ENCODE measurements at places on chromosomes 12 and 14.

GRCh38 chr14:94181835-94182234, 7.7 kb downstream of the PPP4R4 start:
- no peak for DNase-seq

DNA sequence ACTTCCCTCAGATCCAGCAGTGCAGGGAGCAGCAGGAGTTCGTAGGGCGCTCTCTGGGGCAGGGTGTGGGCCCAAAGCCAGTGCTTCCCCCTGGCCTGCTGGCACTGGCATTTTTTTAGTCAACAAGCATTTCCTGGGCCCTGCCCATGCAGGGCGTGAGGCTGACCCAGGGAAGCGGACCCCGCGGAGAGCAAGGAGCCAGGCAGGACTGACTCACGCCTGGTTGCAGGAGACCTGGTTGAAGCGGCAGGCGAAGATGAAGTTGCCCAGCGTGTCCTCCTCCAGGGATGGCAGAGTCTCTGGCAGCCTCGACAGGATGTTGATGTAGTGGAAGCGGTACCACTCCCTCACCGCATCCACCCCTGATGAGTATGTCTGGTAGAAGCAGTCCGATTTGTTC, 13.5 kb downstream of the SCNN1A start:
- DNase-seq: no peak

DNA sequence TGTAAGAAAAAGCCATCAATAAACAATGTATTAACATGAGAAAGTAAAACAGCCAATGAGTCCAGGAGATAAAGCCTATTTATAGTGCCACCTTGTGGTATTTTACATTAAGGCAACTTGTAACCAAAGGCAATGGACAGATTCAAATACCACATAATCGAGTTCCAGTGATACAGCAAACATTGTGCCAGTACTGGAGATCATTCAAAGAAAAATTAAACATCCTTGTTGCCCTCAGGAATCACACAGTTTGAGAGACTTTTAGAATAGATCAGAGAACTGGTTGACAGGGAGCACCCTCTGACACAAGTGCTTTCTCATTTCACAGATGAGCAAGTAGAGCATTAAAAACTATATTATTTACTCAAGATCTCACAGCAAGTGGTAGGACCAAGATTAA, 98.1 kb downstream of the DDHD1 start:
- DNase-seq: no peak

GRCh38 chr12:129815846-129816245, 88.0 kb downstream of the TMEM132D start:
- DNase-seq: no peak

DNA sequence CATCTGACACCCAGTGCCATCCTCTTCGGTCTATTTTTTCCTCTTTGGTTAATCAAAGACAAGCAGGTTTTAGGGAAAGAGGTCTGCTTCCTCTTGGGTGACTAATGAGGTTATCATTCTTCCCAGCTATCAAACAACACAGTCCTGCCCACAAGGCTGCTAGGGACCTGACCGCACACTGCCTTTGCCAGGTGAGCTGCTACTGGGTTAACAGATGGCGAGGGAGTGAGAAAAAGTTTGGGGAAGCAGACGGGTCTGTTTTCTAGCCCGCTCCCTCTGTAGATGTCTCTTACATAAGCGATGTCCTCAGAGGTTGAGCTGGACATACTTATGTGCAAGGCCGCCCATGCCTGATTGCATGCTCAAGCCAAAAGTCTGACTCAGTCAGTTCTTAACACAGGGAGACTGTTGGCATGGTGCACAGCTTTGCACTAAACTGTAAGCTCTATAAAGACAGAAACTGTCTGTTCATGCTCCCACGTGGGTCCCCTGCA, 94.1 kb downstream of the SLC15A4 start:
- no peak for DNase-seq

GRCh38 chr12:102201436-102202061, 3.9 kb upstream of the PMCH start:
- no peak for DNase-seq

GRCh38 chr12:31736472-31736871, 7.7 kb upstream of the AMN1 start:
- DNase-seq: peak; percentile 45

DNA sequence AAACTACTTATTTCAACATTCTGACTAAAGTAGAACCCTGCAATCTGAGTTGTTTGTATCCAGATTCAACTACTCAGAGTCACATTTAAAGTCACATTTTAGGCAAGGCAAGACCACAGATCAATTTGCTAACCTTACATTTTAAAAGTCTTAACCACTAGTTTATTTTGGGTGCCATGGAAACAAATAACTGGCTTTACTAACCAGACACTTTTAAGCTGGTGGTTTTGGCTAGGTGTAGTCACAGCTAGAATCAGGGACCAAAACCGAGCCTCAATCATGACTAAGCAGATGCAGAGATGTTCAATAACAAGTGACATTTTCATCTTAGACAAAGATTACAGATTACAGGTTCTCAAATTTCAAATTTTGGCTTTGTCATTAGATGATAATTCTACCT, 115.3 kb downstream of the PDE6H start:
- no peak for DNase-seq

DNA sequence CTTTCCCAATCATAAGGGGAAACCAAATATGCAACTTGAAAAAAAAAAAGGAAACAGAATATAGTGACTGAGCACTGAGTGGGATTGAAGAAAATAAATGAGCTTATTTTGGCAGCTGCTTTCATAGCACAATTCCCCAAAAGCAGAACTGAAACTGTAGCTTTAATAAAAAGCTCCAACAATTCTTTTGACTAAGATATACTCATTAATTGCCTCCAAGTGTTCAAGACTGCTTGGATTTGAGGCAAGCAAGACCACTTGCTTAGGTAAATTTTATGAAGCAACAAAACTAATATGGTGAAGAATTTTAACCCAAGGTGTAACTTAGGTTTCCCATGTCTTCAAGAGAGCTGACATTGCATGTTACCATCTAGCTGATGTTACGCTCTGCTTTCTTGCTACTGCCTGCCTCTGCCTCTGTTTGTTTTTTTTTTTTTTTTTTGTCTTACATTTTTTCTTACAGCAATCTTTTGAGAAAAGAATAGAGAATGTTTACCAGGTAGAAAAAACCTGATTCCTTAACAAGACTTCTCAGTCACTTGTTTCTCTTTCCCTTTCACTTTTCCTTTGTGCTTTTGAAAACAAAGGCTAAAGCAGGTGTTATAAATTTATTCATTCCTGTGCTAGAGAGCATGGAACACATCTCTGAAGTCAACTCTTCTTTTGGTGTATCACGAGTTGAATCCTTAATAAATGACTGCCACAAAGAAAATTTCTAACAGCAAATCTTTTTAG, 134.4 kb downstream of the BCAT1 start:
- no peak for DNase-seq

DNA sequence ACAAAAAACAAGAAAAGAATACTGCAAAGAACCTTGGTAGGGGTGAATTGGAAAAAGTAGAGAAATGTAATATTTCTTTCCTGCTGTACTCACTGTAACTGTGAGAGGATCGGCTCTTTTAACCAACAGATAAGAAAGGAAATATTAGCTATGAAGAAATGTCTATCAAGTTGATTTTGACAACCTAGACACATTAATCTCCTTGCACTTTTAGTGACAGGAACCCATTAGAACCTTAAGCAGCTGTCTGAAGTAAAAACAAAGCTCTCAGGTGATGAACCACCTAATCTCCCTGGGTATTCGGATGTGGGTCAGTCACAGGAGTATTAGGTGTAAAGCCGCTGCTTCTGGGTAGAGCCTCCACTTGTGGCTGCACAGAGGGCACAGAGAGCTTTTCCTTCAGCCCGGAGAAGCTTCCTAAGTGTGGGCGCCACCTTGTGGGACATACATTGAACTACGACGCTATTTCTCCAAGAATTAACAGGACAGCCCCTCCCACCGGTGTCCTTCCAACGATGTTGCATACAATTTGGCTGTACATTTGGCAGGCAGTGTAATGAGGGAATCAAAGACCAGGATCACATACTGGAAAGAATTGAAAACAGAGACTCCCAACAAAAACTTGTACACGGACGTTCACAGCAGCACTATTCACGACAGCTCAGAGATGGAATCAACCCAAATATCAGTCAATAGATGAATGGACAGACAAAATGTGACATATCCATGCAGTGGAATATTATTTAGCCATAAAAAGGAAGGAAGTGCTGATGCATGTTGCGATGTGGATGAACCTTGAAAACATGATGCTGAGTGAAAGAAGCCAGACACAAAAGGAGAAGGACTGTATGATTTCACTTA, 28.9 kb upstream of the MAPKAPK5 start:
- peak; percentile 27 for DNase-seq

GRCh38 chr12:82650627-82651337, 35.9 kb upstream of the TMTC2 start:
- no peak for DNase-seq

GRCh38 chr14:56812364-56813141, 2.3 kb upstream of the OTX2 start:
- DNase-seq: no peak

GRCh38 chr14:56153267-56153666, 35.1 kb downstream of the PELI2 start:
- no peak for DNase-seq

DNA sequence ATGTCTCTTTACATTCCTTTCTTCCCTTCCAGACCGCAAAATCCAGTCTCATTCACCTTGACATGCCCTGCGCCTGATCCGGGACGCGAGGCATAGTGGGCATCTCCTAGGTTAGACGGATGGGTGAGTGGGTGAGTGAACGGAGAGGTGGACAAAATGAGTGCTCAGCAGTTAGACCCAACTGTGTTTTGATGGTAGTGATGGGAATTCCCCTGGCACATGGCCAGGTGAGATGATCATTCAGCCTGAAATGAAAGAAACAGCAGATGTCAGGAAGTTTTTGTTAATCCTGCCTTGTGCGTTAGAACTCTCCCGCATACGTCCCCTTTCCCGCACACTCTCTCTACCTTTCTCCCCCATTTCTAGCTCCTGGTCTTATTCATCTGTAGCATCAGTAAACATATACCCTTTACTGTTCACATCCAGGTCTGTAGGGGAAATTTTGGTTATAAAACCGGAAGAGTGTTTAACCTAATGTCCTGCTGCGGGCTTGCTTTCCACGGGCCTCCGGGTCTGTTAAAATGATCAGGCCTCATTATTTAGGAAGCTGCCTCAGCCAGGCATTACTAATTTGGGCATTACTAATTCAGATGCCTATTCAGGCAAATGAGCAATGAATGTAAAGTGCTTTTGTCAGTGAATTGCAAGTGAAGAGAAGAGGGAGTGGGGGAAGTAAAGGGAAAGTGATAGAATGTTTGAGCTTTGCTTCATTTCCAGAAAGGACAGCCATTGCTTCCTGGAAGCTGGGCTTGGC, 172.8 kb downstream of the ETV6 start:
- peak; percentile 45 for DNase-seq

DNA sequence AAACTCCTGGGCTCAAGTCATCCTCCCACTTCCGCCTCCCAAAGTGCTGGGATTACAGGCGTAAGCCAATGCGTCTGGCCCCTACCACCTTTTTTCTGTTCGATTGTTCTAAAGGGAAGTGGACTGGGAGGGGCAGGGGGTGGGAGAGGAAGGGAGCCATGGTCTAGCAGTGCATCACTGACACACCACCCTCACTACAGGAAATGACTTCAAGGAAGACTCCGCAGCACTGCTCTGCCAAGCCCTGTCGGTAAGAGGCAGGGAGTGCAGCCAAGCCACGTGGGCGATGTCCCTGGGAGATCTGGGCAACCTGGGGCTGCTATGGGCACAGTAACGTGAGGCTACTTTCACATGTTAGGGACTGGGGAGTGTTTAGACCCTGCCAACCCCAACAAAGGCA, 18.0 kb downstream of the LRRC74A start:
- DNase-seq: peak; percentile 27

- no peak for DNase-seq
Observed at GRCh38 chr14:26286913-26287205, 311.0 kb downstream of the NOVA1 start.

- DNase-seq: no peak
Observed at GRCh38 chr14:70698288-70698687, 56.6 kb downstream of the TTC9 start.

DNA sequence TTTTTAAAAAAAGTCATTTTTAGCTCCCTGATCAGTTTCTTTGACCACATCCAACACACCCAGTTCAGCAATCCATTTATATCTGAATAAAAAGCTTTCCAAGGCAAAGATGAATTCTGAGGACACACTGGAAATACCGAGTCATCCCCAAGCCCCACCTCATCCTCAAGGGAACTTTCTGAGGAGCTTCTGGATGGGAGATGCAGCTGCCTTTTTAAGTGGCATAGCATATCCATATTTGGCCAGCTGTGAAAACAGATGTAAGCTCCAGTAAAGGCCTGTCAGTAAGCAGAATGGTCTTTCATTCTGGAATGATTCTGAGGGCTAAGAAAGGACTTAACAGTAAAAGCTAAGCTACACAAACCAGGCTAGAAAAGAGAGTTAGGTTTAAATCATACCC, 18.4 kb downstream of the ZFYVE1 start:
- DNase-seq: no peak

DNA sequence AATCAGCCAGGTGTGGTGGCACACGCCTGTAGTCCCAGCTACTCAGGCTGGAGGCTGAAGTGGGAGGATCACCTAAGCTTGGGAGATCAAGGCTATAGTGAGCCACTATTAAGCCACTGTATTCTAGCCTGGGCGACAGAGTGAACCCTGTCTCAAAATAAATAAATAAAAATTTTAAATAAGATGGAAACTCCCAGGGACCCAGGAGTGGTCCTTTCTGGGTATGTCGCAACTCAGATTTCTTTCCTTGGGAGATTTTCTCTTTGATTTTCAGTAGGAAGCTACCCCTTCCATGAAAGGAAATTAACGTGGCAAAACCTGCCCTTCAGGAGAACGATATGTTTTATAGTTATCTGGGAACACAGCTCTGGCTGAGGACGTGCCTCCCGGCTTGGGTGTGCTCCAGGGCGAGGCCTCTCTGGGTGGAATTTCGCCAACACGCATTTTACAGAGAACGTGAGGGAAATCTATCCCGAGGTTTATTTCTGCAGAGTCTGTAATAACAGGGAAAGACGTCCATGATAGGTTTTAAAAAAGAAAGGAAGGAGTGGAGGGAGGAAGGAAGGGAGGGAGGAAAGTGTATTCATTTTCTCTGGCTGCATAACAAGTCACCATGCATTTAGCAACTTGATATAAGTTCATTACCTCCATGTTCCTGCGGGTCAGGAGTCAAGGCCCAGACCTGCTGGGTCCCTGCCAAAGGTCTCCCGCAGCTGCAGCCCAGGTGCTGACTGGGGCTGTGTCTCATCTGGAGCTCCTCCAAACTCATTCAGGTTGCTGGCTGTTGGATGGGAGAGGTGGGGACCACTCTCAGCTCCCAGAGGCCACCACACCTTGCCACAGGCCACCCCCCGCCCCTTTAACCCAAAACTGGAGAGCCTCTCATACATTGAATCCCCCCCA, 80.6 kb upstream of the GSC start:
- no peak for DNase-seq

- no peak for DNase-seq
Observed at GRCh38 chr12:97148941-97149559, 242.0 kb downstream of the NEDD1 start.

- DNase-seq: no peak
Observed at GRCh38 chr14:99820702-99821331, 27.6 kb downstream of the EML1 start.

- DNase-seq: no peak
Observed at GRCh38 chr12:113158439-113159203, 9.1 kb downstream of the CFAP73 start.

Measured in stimulated activated CD4-positive, alpha-beta T cell treated with anti-CD3 and anti-CD28 coated beads, TNF-alpha, amount 100 ng/mL, for 1 hour (primary cell).